Nephron progenitor cell (in vitro differentiated cells): ENCODE measurements at places on chromosomes 13 and 19.

GRCh38 chr19:43605875-43606568 lies 5.9 kb upstream of the SRRM5 start:
- DNase-seq, result no peak

- no peak for DNase-seq
Observed at GRCh38 chr19:3178377-3178972, at the start of gene S1PR4. Gene S1PR4, plus strand, starts transcription at chr19:3178769. Its CDS starts 24 bp downstream, at chr19:3178793.

DNA sequence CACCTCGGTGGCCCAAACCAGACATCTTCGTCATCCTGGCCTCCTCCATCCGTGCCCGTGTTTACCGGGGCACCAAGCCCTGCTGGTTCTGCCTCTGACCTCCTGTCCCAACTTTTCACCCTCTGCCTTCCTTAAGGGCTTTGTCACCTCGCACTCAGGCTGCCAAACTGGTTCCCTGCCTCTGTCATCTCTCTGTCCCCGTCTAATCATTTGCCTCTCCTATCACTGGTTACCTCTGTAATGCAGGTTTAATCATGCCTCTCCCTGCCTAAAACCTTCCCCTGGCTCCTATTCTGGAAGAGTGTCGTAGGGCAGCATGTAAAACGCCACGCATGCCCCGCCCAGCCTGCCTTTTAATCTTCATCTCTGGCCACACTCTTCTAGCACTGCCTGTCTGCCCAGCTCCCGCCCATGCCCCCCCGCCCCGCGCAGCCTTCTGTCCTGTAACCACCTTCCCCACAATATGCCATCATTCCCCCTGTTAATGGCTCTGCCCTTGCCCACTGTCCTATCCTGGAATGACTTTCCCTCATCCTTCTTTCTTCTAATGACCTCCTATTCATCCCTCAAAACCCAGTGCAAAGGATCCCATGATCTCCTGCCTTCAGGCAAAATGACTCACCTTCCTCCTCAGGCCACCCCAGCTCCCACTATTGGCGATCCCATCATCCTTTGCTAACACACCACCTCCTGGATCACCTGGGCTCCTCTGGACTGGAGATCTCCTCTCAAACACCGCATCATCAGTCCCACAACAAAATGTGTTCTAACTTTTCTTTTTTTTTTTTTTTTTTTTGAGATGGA lies 66.7 kb downstream of the PEX11G start:
- no peak for DNase-seq

DNA sequence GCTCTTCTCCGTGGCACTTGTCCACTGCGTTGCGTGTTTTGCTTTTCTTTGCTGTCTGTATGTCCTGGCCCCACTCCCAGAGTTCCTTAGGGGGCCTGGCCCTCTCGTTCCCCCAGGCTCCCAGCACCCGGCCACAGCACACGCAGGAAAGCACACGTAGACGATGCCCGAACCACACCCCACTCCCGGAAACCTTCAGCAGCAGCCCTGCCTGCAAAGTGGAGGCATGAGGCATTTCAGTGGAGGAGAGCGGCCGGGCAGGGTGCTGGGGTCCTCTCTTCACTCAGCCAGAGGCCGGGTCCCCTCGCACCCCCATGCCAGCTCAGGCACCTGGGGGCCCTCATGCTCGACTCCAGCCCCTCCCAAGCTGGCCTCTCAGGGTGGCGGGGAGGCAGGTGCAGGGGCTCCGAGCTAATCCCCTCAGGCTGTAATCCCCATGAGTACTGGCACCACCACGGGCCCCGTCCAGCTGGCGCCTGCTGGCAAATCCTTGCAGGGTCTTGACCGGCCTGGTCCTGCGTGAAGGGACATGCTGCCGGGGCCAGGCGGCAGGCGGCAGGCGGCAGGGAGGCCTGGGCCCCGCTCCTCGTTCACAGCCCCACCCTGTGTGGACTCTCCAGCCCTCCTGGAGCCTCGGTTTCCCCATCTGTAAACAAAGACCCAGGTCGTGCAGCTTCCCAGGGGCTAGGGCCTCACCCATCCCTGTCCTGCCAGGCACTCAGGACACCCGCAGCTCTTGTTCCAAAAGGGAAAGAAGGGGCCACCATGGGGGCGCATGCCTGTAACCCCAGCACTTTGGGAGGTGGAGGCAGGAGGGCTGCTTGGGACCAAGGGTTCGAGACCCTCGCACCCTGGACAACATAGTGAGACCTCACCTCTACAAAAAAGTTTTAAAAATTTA lies 7.0 kb downstream of the PIP5K1C start:
- DNase-seq, result no peak

DNA sequence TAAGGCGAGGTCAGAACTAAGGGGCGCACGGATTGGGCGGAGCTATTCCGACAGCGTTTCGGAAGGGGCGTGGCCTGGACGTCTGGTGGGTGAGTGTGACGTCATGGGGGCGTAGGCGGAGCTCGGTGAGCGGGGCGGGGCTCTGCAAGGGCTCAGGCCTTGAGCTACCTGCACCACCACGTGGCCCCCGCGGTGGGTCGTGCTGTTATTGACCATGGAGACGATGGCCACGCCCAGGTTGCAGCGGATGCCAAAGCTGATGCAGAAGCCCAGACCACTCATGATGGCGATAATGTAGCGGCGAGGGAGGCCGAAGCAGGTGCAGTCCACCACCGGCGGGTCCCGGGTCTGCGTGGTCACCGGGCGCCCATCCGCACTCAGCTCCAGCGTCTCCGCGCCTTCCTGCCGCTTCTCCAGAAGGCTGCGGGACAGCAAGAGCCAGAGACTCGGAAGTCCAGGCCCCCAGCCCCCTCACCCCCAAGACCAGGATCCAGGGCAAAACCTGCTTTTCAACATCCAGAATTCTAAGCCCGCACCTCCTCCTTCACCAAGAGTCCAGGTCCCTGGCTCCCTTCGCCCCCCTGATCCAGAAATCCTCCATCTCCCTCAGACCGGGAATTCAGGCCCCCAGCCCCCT lies 4.8 kb downstream of the SLC17A7 start:
- peak; percentile 75 for DNase-seq

GRCh38 chr13:100604918-100605710 lies 16.5 kb upstream of the GGACT start:
- no peak for DNase-seq

DNA sequence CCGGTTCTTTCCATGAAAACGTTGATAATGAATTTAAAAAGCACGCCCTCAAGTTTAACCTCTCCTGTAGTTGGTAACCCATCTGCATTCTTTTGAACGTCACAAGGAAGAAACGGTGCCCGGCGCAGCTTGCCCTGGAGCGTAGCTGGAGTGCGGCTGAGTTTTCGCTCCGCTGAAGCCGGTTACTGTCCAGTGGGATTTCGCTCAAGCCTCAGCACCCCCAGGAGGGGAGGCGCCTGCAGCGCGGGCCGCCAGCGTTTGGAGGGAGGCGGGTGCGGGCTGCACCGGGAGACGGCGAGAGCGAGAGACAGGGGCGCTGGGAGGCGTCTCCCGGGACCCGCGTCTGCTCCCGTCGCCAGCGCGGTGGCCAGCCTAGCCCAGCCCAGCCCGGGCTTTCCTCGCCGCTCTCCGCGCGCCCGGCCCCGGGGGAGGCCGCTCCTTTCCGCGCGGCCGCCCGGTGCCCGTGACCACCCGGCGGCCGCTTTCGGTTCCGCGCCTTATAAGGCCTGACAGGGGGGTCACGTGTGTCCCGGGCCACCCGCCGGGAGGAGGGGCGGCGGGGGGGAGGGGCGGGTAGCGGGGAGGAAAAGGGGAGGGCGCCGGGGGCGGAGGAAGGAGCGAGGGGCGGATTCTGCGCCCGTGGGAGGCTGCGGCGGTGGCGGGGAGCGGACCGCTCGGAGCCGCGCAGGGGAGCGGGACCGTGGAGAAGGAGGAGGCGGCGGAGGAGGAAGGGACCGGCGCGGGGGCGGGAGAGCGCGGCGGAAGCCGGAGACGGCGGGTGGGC lies 8.3 kb upstream of the DGKH start:
- peak; percentile 88 for DNase-seq

- no peak for DNase-seq
Observed at GRCh38 chr19:40493778-40494177, 27.0 kb downstream of the SPTBN4 start.

DNA sequence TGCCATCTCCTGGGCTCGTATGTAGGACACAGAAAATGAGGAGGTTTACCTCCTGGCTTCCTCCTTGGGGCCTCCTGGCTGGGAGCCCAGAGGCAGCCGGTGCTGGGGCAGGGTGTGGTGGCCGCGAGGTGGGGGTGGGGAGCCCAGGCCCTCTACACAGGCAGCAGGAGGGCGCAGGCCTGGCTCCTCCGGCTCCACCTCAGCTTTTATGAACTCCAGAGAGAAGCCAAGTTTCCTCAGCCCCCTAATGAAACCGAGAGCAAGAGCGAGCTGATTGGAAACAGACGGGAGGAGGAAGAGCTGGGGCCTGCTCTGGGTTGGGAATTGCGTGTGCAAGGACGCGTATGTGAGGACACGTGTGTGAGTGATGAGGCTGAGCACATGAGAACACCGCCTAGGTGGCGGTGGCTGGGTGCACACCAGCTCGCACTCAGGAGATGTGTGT lies 23.1 kb downstream of the LYL1 start:
- DNase-seq, result no peak

GRCh38 chr19:804419-805165 lies 7.3 kb downstream of the PTBP1 start:
- DNase-seq, result no peak

DNA sequence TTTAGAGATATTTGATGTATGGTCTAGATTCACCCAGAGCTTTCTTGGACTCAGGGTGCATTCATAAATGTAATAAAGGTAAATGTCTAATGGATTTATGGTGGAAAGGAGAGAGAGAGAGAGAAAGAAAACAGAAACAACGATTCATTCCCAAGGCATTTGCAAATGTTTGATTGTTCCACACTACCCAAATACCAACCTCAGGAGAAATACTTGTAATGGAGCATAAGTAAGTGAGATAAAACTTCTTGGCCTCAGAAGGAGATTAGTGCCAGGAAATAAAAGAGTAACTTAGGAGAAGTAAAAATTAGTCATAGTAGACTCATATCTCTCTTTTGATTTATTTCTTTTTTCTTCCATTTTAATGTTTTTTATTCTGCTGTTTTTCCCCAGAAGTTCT lies 40.6 kb upstream of the DGKH start:
- DNase-seq, result no peak

- no peak for DNase-seq
Observed at GRCh38 chr19:18843960-18844359, 12.2 kb downstream of the UPF1 start.

DNA sequence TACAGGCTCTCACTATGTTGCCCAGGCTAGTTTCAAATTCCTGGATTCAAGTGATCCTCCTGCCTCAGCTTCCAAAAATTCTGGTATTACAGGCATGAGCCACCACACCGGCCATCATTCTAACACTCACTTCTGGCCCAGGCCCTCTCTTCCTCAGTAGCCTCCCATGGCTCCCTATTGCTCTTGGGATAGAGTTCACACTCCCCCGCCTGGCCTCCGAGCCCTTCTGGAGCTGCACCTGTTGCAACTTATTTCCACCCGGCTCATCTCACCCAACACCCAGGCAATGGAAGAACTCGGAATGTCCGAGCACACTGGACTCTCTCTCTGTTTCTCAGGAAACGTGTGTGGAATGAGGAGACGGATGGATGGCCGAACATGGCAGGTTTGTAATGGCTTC lies 9.0 kb upstream of the SBK3 start:
- DNase-seq, result no peak

- DNase-seq, result no peak
Observed at GRCh38 chr13:74414458-74414857, 280.3 kb upstream of the KLF12 start.

DNA sequence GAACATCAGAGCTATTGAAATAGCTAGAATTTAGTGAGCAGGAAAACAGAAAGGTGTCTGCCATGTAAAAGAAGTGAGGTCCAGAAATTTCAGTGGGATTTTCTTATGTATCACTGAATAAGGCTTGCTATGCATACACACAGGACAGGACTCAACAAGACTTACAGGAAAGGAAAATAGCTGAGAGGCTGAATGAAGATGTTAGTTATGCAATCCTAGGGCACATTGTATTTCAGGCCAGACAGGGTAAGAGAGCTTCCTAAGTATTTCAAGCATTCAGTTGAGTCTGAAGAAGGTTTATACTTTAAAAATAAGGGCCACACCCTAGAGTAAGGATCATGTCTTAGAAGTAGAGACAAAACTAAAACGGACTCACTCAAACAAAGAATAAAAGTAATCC lies 419.9 kb upstream of the PRR20A start:
- DNase-seq, result no peak

DNA sequence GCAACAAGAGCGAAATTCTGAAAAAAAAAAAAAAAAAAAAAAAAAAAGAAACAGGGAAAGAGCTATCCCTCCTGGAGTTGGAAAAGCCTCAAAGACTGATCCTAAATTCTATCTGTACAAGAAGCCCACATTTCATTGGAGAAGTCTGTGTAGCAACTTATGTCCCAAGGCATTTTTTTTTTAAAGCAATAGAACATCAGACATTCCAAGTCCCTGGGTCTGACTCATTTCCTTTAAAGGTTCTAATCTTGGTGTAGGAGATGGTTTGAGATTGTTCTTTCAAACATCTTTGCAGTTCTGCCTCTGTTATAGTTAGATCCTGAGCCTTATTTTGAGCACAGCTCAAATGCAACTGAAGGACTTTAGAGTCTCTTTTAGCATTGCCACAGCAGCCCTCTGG lies 706.5 kb upstream of the MIR17HG start:
- no peak for DNase-seq

DNA sequence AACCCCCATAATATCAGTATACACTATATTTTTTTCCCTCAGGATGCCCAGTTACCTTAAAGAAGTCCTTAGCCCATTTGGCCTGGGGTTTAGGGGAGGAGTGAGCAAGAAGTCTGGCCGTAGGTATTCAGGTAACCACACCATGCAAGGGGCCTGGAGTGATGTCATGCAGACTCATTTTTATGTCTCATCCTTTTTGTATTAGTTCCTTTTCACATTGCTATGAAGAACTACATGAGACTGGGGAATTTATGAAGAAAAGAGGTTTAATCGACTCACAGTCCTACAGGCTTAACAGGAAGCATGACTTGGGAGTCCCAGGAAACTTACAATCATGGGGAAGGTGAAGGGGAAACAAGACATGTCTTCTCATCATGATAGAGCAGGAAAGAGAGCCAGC lies 12.2 kb downstream of the TPP2 start:
- DNase-seq, result no peak

- DNase-seq, result no peak
Observed at GRCh38 chr19:16581971-16582343, 9.7 kb upstream of the SLC35E1 start.

- no peak for DNase-seq
Observed at GRCh38 chr13:66714795-66715194, 515.3 kb downstream of the PCDH9 start.

- DNase-seq, result no peak
Observed at GRCh38 chr13:93413972-93414717, 187.5 kb downstream of the GPC6 start.

- no peak for DNase-seq
Observed at GRCh38 chr13:27834095-27834494, 41.8 kb downstream of the GSX1 start.
